ENCODE measurements at places on chromosomes 1 and 21.
A peak's percentile ranks its signal among the peaks of the same experiment; 100 is the strongest.

GRCh38 chr1:53732912-53733317 is 6.0 kb downstream of the GLIS1 start:
- no peak for DNase-seq

- no peak for DNase-seq
Observed at GRCh38 chr1:233667741-233668140, 53.8 kb downstream of the KCNK1 start.

DNA sequence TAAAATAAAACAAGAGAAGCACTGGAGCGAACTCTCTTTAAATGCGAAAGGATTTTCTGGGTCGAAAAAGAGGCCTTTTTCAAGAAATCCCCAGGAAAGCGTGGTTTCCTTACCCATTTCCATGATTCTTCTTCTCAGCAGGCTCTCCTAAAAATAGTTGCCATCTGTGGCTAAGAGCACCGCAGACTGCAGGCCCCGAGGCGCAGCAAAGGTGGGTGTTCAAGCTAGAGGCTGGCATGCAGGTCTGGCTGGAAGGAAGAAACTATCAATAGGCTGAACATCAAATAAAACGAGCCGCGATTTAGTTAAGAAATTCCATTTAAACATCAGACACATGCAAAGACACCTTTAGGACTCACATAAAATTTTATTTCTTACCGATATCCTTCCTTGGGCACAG is 135.1 kb downstream of the ADAMTS1 start:
- peak; percentile 31 for DNase-seq

DNA sequence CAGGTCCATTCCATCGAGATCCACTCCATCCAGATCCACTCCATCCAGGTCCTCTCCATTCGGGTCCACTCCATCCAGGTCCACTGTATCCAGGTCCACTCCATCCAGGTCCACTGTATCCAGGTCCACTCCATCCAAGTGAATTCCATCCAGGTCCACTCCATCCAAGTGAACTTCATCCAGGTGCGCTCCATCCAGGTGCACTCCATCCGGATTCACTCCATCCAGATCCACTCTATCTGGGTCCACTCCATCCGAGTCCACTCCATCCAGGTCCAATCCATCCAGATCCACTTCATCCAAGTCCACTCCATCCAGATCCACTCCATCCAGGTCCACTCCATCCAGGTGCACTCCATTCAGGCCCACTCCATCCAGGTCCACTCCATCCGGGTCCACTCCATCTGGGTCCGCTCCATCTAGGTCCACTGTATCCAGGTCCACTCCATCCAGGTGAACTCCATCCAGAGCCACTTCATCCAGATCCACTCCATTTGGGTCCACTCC is 157.4 kb downstream of the HUNK start:
- no peak for DNase-seq

DNA sequence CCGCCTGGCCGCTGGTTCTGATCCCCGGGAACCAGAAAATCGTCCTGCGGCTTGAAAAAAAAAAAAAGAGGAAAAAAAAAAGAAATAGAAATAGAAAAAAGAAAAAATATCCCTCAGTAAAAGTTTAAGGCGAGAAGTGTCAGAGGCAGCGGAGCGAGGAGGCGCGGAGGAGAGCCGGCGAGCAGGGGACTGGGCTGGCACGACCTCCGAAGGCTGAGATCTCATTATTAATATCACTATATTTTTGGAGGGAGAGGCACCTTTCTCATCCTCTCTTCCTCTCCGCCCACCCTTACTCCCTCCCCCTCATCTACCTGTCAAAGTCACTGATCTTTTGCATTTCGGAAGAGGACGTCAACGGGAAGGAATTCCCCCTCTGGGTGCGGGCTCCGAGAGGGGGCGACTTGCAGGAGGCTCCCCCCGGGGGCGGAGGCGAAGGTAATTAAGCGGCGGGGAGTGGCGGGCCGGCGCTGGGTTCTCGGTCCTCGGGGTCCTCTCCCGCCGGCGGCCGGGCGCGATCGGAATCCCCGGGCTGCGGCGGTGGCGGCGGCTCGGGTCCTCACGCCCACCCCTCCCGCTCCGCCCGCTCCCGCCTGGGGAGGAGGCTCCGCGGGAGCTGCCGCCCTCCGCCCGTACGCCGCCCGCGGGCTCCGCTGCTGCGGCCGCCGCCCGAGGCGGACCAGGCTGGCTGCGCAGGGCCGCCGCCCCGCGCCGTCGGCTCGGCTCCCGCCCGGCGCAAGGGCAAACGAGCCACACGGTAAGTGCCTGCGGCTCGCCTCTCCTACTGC is at the start of gene NTNG1:
Gene NTNG1, plus strand, starts transcription at position 337 of the 788 bp plus-strand sequence.
- DNase-seq: peak; percentile 9

Measured in putamen (tissue), 1 donor.